ENCODE measurements at places on chromosomes 4 and X. TPM values are rescaled to one million over a fixed set of nuclear protein-coding genes. Genes with fewer than 3 reads are reported as not detected.
A peak's percentile ranks its signal among the peaks of the same experiment; 100 is the strongest.

DNA sequence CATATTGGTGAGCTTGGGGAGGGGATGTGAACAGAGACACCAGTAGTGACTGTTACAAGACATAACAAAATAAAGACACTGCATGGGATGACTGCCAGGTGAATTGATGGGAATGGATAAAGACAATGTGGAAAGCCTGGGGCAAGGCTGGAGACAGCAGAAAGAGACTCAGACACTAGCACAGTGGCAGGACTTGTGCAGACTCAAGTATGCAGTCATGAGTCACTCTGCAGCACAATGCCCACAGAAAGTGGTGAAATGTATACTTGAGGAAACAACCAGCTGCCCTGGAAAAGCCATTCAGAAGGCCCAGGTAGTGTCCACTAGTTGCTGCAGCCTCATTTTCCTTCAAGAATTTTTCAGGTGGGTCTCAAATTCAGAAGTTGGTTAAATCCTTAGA is 452.3 kb downstream of the MID1IP1 start:
- DNase-seq: peak; percentile 63

DNA sequence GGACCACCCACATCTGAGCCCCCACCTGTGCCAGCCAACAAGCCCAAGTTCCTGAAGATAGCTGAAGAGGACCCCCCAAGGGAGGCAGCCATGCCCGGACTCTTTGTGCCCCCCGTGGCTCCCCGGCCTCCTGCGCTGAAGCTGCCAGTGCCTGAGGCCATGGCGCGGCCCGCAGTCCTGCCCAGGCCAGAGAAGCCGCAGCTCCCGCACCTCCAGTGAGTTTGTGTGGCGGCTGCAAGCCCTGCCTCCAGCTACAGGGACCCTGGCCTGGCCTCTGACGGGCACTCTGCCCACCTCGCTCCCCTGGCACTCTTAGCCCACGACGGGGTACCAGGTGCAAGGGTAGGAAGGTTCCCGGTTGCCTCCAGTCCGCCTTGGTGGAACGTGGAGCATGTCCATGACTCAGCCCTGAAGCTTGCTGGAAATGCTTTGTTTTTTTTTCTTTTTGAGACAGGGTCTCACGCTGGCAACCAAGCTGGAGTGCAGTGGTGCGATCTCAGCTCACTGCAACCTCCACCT is 13.7 kb upstream of the ADD1 start:
- no peak for DNase-seq

Gene TMEM144
- total RNA-seq: 11.0 TPM

Gene CPE
- total RNA-seq: 10.0 TPM

DNA sequence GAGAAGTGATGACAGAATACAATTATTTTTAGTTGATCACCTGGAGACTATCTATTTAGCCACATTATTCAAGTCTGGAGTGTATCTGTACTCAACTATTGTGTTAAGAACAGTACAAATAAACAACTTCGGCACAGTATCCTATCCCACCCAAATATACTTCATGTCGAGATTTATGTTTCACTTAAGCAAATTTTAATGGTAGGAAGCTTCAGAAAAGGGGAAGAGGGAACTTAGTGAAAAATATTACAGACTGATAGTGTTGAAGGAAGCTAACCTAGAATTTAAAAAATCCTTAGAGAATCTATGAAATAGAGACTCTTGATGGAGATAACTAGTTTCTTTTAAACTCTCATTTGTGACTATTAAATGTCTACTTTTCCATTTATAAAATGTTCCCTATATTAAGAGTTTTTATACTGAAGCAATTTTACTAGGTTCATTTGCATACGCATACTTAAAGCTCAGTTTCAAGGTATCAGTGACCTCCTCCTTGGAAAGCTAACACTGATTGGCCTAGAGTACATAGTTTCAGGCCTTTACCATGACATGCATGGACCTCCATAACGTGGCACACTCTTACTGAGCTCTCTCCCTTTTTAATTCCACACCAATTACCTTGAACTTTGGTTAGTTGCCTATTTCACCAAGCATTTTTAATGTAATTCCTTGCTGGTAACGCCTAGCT is 197.7 kb downstream of the CAMK2D start:
- DNase-seq: no peak

All from mammary epithelial cell (primary cell).